ENCODE measurements at places on chromosomes 2 and 18. TPM values are rescaled to one million over a fixed set of nuclear protein-coding genes. Genes with fewer than 3 reads are reported as not detected.

IL36RN gene
- total RNA-seq = 0.21 TPM

AKAIN1 gene
- 1.3 TPM for total RNA-seq

ZNF513 gene
- total RNA-seq = 22.5 TPM

TMEM185B gene
- total RNA-seq = 16.9 TPM

EXOC6B gene
- total RNA-seq = 25.4 TPM

IL1RL2 gene
- total RNA-seq = 0.24 TPM

TTR gene
- total RNA-seq = 1.8 TPM

NDC80 gene
- total RNA-seq = 2.1 TPM

PROC gene
- 0.73 TPM for total RNA-seq

TUBB8B gene
- 0.63 TPM for total RNA-seq

NIFK gene
- total RNA-seq = 106 TPM

CACNB4 gene
- 118 TPM for total RNA-seq

ANKRD29 gene
- 5.2 TPM for total RNA-seq

NYAP2 gene
- total RNA-seq = 4.8 TPM

ADGRF3 gene
- total RNA-seq = 2.4 TPM

SPP2 gene
- 0.53 TPM for total RNA-seq

ASIC4 gene
- 69.9 TPM for total RNA-seq

ZSCAN30 gene
- total RNA-seq = 27.7 TPM

DNAH6 gene
- total RNA-seq = 8.8 TPM

SAG gene
- 3.9 TPM for total RNA-seq

SLC30A3 gene
- total RNA-seq = 0.11 TPM

ELOA2 gene
- 0.52 TPM for total RNA-seq

PHOSPHO2 gene
- total RNA-seq = 3.6 TPM

REG3A gene
- not detected for total RNA-seq

C2orf78 gene
- 0.10 TPM for total RNA-seq

TUBA3E gene
- 0.46 TPM for total RNA-seq

All from motor neuron (in vitro differentiated cells).